ENCODE measurements at places on chromosomes 7 and 10. TPM values are rescaled to one million over a fixed set of nuclear protein-coding genes. Genes with fewer than 3 reads are reported as not detected.

GRCh38 chr10:69818676-69819239, 17.1 kb downstream of the COL13A1 start:
- no peak for DNase-seq

- peak; percentile 10 for DNase-seq
Measured at GRCh38 chr7:83547526-83547925, 101.4 kb downstream of the SEMA3E start.

Gene PCGF5
- polyA plus RNA-seq, result 14.5 TPM

DNA sequence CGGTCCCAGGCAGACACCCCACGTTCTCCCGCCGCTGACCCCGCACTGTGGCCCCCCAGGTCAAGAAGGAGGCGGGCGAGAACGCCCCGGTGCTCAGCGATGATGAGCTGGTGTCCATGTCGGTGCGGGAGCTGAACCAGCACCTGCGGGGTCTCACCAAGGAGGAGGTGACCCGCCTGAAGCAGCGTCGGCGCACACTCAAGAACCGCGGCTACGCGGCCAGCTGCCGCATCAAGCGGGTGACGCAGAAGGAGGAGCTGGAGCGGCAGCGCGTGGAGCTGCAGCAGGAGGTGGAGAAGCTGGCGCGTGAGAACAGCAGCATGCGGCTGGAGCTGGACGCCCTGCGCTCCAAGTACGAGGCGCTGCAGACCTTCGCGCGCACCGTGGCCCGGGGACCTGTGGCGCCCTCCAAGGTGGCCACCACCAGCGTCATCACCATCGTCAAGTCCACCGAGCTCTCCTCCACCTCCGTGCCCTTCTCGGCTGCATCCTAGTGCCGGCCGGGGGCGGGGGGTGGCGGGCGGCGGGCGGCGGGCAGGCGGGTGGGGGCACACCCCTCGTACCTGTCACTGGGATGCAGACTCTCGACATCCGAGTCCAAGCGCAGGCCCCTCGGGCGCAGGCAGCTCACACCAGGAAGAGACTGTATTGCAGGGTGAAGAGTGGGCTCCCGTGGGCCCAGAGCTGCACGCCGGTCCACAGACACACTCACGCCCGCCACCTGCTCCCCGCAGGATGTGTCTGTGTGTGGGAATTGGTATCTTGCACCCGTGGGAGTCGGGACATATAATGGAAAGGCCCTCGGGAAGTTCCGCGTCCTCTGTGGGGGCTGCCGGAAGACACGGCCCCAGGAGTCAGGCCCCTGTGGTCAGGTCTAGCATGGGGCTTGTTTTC, 9.6 kb downstream of the MAFK start:
- DNase-seq, result no peak

GRCh38 chr10:53153831-53154230, 381.2 kb upstream of the MBL2 start:
- DNase-seq, result no peak

- DNase-seq, result no peak
Measured at GRCh38 chr10:107434201-107434600, 269.7 kb upstream of the SORCS1 start.

- no peak for DNase-seq
Measured at GRCh38 chr7:1884583-1885350, 214.7 kb downstream of the ELFN1 start.

GRCh38 chr7:1919539-1920265, 249.6 kb downstream of the ELFN1 start:
- no peak for DNase-seq

- no peak for DNase-seq
Measured at GRCh38 chr10:89171263-89171872, 35.7 kb downstream of the CH25H start.

Gene ANLN
- polyA plus RNA-seq, result 17.1 TPM

DNA sequence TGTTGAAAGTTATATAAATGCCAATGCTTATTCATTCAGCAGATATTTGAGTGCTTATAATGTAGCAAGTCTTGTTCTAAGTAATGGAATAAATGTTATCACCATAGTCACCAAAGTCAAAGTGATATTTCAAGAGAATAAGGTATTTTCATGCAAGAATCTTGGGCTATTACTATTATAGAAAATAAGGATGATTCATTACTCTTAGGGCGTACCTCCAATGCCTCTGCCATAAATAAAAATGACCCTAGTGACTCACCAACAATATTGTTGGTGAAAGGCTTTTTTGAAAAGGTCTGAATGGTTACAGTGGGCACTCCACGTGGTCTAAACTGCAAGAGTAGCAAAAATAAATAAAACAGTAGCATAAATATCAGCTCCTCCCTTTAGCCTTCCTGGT, 68.4 kb downstream of the RALA start:
- no peak for DNase-seq

- DNase-seq, result no peak
Measured at GRCh38 chr10:15661574-15661973, 58.1 kb downstream of the ITGA8 start.

GRCh38 chr10:68106656-68107055, 2.6 kb upstream of the MYPN start:
- DNase-seq, result no peak

DNA sequence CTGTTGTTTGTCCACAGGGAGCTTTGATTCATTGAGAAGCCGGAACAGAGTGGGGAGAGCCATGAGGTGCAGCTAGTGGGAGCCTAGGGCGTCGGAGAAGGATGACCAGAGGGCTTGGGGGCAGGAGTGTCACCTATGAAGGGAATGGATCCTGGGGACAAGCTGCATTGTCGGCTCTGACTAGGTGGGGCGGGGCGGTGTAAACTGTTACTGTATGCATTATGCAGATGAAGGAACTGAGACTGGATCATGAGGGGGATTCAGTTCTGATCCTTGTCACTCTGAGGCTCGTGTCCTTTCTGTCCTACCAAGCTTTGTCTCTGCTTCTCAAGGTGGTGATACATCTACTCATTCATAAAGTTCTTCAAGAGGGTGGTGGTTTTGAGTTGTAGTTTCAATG, 39.9 kb upstream of the MMD2 start:
- DNase-seq, result no peak

GRCh38 chr10:20668985-20669384, 228.1 kb downstream of the NEBL start:
- no peak for DNase-seq

DNA sequence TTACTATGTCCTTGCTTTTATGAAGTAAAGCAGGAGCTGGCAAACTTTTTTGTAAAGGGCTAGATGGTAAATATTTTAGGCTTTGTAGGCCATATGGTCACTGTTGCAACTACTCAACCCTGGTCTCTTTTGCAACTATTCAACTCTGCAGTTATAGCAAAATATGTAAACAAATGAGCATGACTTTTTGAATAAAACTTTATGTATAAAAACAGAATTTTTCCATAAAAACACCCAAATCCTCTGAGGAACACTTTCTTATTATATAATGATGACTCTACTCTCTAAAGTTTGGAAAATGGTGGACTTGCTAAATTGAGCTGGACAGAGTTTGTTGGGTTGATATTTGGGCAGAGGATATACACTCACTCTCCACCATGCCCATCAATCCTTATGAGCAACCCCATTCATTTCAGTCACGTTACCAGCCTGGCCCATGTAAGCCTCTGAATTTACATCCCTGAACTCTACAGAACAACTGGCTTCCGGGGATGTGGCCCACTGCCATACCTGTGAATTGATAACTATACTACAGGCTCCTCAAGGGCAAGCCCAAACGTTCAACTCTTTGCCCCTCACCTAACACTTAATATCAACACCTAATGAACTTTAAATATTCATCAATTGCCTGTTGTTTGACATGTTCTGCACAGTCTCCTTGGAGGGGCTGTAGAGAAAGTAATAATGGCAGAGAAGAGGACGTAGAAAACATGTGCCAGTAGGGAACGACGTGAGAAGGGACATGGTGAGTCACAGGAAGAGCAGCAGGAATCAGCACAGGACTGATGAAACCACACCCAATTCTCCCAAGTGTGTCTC, 37.6 kb downstream of the SGMS1 start:
- DNase-seq, result no peak

Gene LIMK1
- 86.6 TPM for polyA plus RNA-seq

DNA sequence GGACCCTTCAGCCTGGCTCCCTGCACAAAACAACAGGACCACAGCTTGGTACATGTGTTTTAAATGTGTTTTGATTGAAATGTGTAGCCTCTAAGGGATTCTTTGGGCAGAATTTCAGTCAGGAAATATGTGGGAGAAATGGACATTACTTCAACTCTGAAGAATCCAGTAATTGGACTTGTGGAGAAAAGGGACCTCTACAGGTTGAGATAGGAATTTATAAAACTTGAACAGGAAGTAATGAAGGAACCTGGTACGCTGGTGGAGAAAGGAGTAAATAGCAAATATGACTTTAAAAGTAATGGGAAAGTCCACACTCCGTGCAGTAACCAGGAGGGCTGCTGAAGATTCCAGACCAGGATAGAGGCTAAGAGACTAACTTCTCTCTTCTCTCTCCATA, 220.5 kb downstream of the LHFPL3 start:
- no peak for DNase-seq

GRCh38 chr7:132412435-132412834, 163.8 kb downstream of the PLXNA4 start:
- DNase-seq, result no peak

- DNase-seq, result no peak
Measured at GRCh38 chr7:140297192-140297591, 101.1 kb downstream of the SLC37A3 start.

DNA sequence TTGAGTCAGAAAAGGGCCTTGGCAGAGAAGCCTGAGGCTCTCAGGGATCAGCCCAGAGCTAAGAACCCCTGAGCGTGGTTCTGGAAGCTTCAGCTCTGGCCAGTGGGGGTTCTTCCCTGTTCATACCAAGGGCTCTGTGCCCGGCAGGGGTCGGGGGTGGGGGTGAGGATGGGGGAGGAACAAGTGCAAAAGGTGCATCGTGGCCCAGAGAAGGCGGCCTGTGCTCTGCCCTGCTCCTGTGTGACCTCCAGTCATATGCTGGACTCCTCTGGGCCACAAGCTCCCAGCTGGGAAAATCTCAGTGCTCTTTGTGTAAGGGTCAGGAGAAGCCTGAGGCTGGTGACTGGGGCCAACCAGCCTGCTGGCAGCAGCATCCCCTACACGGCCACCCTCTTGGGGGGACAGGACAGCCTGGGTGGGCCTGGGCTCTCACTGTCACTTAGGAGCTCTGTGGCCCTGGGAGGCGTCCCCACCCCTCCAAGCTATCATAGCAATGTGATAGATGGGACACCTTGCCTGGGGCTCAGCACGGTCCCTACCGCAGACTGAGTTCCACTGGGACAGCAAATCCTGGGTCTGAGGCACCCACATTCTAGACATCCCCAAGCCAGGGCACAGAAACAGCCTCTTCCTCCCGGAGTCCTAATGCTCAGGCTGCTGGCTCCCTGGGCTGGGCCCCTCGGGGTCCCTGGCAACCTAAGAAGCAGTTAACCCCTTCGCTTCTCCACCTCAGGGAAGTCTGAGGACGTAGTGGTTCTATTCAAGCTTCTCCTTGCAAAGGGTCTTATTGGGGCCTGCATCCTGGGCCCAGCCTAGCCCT, 2.5 kb downstream of the MMRN2 start:
- no peak for DNase-seq

GRCh38 chr10:102243309-102243708, 2.0 kb upstream of the PITX3 start:
- DNase-seq, result no peak

GRCh38 chr7:95960706-95961244, 188.4 kb downstream of the DYNC1I1 start:
- no peak for DNase-seq

Gene CPED1
- polyA plus RNA-seq, result 4.4 TPM

Gene MOGAT3
- not detected for polyA plus RNA-seq

GRCh38 chr7:150003304-150003810, 129.6 kb downstream of the ATP6V0E2 start:
- DNase-seq, result no peak

- DNase-seq, result no peak
Measured at GRCh38 chr7:19920166-19920565, 146.7 kb upstream of the TMEM196 start.

Measured in SK-N-SH (cell line).